Stimulated activated CD4-positive, alpha-beta T cell treated with anti-CD3 and anti-CD28 coated beads, Interleukin-15, amount 100 ng/mL, for 1 hour (primary cell): ENCODE measurements at places on chromosomes 2 and 18.
A peak's percentile ranks its signal among the peaks of the same experiment; 100 is the strongest.

- no peak for DNase-seq
Observed at GRCh38 chr2:152790883-152791282, 72.5 kb downstream of the ARL6IP6 start.

DNA sequence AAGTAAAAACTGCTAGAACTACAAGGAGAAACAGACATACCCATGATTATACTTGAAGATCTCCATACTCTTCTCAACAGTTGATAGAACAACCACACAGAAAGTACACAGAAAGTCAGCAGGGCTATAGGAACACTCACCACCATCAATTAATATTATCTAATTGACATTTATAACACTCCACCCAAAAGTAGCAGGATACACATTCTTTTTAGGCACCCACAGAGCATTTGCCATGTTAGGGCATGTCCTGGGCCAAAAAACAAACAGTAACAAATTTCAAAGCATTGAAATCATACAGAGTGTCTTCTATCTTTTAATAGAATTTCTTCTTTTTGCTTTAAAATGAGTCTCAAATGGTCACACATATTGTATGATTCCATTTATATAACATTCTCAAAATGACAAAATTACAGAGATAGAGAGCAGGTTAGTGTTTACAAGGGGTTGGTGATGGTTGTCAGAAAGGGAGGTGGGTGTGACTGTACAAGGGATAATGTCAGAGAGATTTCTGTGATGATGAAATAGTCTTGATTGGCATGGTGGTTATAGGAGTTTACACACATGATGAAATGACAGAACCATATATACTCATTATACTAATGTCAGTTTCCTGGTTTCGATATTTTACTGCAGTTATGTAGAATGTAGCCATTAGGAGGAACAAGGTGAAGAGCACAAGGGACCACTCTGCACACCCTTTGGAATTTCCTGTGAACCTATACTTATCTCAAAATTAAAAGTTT is 82.8 kb downstream of the NCK2 start:
- DNase-seq: no peak

DNA sequence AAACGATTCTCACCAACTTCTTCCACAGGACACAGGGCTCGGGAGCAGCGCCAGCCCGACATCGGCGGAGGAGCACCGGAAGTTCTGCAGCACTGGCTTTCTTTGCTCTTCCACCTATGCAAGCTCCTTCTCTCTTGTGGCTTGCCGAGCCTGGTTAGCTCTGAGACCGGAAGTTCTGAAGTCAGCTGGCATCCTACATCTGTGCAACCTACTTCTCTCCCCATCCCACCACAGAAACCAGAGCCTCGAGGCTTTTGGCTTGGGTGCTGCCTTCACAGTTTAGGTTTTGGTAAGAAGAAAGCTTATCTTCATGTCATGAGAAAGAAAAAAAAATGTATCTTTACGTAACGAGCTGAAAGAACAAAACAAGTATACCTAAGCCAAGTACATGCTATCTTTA is 111.7 kb downstream of the ANKRD44 start:
- DNase-seq: peak; percentile 73

GRCh38 chr2:207353836-207354235 is 175.9 kb upstream of the CREB1 start:
- DNase-seq: no peak

- no peak for DNase-seq
Observed at GRCh38 chr2:196220671-196221070, 49.3 kb upstream of the STK17B start.

DNA sequence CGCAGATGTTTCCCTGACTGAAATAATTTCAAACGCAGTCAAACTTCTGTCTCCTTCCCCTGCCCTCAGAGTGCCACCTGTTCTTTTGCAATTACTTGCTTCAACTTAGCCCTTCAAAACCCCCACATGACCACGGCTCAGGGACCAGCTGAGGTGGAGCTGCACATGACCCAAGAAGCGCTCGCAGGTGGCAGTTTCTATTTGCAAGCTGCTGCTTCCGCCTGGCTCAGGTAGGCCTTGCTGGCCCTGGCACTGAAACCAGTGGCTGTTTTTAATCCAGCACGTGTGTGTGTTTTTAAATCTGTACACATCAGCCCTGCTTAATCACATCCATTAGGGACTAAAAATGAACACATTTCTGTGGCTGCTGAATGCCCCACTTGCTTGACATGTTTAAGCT is 95.3 kb downstream of the CCDC93 start:
- no peak for DNase-seq

DNA sequence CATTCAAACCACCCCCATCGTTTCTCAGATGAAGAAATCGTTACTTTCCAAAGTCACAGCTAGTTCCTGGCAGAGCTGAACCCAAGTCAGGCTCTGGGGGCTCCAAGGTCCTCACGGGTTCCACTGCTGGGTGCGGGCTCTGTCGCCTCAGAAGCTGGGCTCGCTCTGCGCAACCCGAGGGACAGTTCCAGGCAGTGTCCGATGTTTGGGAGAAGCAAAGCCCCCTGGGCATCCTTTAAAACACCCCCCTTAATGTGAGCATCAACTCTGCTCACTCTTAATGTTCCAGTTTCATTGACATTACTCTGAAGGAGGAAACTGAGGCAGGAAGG is 796 bp downstream of the AOX1 start:
- DNase-seq: no peak

DNA sequence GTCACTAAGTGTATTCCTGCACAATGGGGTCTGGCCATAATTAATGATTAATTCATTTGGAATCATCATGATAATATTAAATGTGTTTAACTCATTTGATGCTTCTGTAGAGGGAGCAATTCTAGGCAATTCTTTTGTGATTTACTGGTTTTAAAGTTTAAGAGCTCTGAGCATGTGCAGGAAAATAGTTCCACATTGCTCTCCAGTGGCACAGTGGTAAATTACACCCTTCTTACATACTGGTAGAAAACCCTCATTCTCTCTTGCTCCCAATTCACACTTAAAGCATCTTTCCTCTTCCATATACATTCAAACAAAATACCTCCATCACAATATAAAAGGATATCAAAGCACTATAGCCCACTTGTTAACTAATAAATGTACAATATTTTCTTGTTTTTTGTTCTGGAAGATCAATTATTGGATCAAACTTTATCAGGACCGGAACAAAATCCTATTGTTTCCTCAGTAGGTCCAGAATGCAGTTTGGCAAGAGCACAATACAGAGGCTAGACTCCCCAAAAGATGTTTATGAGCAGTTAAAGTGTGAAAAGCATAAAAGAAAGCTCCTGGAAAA is 844.3 kb downstream of the MBD2 start:
- no peak for DNase-seq

DNA sequence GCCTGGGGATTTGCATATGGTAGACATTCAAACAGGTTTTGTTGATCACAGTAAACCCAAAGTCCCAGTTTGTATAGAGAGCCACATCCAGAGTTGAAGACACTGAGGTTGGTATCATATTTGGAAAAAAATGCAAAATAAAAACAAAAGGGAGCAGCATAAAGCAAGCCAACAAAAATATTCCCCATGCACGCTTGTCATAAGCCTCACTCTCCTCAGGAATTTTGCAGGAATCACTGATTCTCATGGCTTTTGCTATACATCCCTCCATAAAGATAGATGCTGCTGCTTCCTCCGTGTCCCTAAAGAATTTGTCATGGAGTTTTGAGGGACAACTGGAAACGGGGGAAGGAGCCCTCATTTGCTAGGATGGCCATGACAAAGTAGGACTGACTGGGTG is 108.8 kb upstream of the TCF4 start:
- DNase-seq: no peak

- DNase-seq: no peak
Observed at GRCh38 chr2:135587958-135588357, 56.7 kb downstream of the R3HDM1 start.

DNA sequence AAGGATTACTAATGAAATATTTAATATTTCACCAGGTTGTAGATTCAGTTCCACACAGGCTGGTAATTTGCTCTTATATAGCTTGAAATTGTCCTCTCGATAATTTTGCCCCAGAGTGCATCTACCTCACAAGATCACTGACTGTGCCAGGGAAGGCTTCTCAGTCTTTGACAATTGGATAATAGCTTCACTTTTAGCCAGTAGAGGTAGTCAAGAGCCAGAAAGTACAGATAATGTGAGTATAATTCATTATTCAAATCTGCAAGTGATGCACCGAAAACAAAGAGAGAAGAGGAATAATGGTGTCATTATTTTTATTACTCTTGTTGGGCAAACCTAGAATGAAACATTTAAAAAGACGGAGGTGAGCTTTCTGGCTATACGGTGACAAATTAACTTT is 292.8 kb downstream of the EN1 start:
- DNase-seq: no peak

- no peak for DNase-seq
Observed at GRCh38 chr2:236434593-236434992, 135.0 kb upstream of the ACKR3 start.

GRCh38 chr2:189421644-189422043 is 19.6 kb upstream of the WDR75 start:
- DNase-seq: no peak

- DNase-seq: no peak
Observed at GRCh38 chr2:203709416-203710040, 3.1 kb downstream of the CD28 start.

GRCh38 chr2:165505514-165505913 is 36.0 kb downstream of the CSRNP3 start:
- no peak for DNase-seq

GRCh38 chr2:237639052-237639835 is 11.9 kb downstream of the LRRFIP1 start:
- DNase-seq: no peak

GRCh38 chr18:79396431-79397246 is 909 bp downstream of the NFATC1 start:
- DNase-seq: no peak

DNA sequence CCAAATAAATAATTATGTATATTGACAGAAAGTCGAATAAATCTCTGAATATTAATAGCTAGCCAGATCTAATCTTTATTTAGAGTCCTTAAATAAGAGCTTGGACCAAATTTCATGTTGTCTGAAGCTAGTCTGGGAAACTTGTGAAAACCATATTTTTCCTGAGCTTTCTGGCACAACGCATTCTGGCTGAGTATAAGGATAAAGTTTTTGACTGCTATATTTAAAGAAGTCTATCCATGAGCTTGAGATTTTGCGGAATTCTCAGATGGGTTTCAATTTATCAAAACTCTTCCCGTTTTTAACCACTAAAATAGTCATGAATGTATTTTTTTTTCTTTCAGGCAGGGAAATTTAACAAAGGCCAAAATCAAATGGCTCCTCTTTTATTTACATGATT is 23.8 kb downstream of the FAP start:
- DNase-seq: no peak

- DNase-seq: no peak
Observed at GRCh38 chr2:36271266-36271665, 84.3 kb upstream of the CRIM1 start.

DNA sequence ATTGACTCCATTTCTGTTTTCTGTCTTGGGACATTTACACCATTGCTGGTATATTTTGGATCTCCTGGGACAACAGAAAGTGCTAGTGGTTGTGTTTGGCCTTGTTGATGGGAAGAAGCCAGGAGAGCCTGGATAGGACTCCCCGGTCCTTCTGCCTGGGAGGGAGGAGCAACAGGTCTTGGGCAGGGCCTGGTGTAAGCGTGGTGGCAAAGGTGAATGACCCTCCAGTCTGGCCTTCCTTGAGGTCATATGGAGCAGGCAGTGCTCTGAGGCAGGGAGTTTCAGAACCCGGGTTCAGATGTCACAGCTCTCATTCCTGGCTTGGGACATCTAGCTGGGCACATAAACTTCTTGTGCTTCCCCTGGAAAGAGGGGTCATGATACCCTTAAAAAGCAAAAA is 56.0 kb upstream of the RBM44 start:
- no peak for DNase-seq

GRCh38 chr2:240462707-240463273 is 27.3 kb downstream of the GPC1 start:
- no peak for DNase-seq
